Activated T-cell treated with anti-CD3 and anti-CD28 coated beads, Interleukin-2, amount 50 U/mL, for 4 hours (primary cell): ENCODE measurements at places on chromosomes 12 and 14.
A peak's percentile ranks its signal among the peaks of the same experiment; 100 is the strongest.

- DNase-seq, result no peak
These were observed 10.3 kb upstream of the SLCO1B3 start for GRCh38 chr12:20800160-20800559.

- no peak for DNase-seq
These were observed 79.9 kb downstream of the TAOK3 start for GRCh38 chr12:118292836-118293235.

DNA sequence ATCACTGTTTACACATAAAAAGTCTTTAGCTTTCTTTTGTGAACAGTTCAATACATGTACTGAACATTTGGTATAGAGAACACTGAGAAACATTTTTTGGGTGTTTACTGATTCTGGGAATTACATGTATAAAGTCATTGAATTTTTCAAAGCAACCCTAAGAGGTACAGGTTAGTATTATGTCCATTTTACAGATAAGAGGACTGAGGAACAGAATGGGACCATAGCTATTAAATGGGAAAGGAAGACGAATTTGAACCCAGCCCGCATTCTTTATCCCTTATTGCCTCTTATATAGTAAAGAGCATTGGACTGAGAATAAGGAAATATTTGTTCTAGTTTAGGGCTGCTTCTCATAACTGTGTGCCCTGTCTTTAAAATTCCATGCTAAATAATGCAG, 889 bp upstream of the KANSL2 start:
- DNase-seq, result no peak

- DNase-seq, result no peak
These were observed 444.4 kb upstream of the ATP2B1 start for GRCh38 chr12:90152897-90153624.

GRCh38 chr12:45517381-45517780, 212.1 kb upstream of the ARID2 start:
- DNase-seq, result no peak

DNA sequence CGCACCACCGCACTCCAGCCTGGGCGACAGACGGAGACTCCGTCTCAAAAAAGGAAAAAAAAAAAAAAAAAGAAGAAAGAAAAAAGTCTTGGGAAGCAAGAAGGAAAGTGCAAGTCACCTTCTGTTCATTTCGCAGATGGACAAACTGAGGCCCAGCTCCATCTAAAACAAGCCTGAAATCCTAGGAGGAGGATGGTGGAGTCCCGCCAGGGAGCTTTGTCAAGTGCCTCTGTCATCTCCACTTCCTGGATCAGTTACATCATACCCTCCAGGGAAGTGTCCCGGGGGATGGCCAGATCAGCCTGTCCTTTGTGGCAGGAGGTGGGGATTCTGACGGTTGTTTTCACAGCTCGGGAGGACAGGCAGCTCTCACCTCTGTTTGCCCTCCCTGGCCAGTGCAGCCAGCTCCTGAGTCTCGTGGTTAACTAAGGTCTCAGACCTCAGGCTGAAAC, 8.7 kb upstream of the SDSL start:
- DNase-seq, result no peak

DNA sequence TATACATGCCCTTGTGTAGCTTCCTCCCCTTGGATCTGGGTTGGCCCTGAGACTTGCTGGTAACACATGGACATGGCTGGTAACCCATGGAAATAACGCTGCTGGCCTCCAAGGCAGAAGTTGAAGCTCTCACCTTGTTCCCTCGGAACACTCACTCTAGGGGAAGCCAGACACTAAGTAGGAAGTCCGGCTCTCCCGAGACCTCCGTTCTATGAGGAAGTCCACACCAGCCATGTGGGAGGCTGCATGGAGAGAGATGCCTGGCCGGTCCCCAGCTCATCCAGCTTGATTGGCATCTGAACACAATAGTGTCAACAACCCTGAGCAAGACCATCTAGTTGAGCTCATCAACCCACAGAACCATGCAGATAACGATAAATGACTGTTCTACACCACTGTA, 39.7 kb upstream of the VRK1 start:
- no peak for DNase-seq

GRCh38 chr14:63770187-63770807, 42.4 kb upstream of the SGPP1 start:
- peak; percentile 37 for DNase-seq

DNA sequence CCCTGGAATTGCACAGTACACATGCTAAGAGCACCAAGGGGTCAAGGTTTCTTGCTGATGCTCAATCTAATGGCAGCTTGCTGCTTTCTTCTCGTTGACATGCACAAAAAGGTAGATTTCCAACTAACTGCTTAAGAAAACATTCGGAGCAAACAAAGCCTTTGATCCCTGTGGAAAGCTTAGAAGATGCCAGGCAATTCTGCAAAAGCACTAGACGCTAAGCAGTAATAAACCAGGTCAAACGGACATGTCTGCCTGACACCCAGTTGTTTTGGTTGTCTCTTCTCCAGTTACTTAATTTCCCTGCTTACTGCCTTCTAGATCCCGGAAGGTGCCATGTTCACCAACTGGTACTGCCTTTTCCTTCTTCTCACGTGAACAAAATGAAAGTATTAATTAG, 100.5 kb upstream of the TMCC3 start:
- DNase-seq, result no peak

GRCh38 chr12:1929985-1930802, 11.7 kb upstream of the CACNA2D4 start:
- no peak for DNase-seq

DNA sequence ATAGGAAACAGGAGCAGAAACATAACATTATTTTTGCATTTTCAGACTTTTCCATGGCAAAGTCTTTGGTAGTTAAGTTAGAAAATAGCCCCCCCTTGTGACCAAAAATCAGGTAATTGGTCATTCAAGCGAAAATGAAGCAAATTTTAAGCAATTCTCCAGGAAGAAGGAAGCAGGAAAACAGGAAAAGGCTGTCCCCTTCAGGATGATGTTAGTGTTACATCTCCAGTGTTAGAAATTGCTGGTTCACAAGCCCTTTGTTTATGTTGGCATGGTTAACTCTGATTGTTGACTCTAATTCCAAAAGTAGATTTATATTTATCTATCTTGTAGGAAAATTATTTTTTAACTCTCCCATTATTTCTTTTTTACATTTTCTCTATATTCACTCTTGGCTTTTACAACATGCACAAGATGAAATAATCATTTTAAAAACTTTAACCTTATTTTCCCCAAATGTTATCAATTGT, 18.8 kb upstream of the GAS2L3 start:
- no peak for DNase-seq

DNA sequence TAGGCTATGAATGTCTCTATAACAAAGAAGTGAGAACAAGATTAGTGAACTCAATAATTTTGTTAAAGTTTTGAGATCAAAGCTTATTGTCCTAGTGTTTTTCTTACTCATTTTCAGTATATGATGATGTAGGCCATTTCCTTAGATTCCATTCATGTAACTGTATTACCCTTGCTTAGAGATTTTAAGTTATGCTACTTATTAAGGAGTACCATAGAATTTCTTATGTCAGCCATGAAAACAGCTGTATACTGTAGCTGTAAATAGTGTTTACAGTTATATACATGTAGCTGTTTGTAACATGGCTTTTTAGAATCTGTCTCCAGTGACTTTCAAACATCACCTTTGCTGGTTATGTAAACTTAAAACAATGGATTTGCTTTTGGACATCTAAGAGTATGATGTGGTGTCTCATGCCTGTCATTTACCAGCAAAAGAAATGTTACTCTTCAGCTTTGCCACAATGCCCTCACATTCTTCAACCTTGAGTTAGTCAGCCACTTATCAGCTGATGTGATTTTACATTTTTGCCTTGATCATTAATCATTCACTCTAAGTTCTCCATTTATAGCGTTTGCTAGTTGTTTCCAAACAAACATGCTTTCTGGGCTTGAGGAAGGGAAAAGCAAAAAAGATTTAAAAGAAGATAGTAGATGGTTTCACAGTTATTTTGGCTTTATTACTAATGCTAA, 55.5 kb downstream of the SLC16A7 start:
- no peak for DNase-seq

DNA sequence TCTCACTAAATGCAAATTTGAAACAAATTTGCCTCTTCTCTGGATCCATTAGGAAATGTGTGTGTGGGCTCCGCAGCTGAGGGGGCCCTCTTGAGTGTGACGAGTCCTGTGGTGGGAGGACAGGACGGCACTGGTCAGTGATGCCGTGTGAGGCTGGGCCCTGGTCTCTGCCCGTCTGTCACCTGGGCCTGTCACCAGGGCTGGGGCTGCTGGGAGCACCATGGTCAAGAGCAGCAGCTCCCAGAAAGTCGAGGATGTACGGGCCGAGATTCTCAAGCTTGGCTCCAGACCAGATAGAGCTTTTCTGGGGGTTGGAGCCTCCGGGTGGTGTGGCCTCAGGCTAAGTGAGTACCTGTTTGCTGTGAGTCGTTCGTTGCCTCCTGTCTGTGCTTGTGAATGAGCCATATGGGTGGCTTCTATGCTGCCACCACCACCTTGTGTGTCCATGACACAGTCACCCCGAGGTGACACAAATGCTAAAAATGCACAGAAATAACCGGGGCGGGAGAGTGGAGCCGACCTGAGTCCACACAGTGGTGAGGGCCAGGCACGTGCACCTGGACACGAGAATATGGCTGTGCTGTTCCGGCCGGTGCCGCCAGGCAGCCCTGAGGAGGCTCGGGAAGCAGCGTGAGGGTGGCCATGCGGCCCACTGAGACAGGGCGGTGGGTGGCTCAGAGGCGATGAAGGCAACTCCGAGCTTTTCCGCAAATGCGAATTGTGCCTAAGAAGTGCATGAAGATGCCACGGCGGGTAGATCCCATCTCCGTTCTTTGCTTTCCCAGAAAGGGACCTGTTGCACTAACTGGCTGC, 8.7 kb downstream of the PGAM5 start:
- DNase-seq, result no peak

DNA sequence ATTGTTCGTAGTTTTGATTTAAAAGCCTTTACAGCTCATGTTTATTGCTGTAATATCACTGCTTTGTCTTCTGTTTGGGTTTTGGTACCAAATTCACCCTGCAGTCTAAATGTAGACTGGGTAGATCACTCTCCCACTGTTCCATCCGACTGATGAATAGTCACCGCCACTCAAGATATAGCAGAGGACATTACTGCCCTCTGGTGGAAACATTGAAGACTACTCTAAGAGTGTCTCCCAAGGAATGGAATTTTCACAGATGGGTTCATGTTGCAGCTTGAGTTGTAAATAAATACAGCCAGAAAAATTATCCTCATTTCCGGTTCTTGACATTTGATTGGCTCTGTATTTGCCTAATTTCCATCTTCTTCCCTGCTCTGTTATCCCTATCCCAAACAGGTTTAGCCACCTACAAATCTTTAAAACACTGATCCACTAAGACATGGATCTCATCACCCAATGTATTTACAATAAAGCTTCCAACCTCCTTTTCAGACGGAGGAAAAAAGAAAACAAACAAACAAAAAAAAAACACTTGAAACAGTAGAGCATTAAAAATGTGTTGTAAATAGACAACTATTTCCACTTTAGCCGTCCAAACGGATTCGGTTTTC, 198.3 kb upstream of the CPNE8 start:
- DNase-seq, result no peak

DNA sequence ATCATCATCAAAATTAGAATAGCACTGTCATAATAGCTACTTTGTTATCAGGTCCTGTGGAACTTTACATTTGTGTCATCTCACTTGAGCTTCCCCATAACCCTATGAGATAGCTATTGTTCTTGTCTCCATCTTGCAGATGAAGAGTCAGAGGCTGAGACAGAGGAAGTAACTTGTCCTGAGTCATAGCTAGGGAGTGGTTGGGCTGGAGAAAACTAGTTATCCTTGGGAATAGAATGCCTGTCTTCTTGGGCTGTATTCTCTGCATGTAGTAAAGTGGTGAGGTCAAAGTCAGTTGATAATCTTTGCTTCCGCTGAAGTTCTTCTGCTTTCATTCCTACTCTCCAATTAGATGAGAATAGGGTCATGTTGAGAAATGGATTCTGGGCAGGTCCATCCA, 117.0 kb downstream of the SMOC1 start:
- DNase-seq, result no peak

- DNase-seq, result no peak
These were observed 739.6 kb upstream of the TBX3 start for GRCh38 chr12:115423546-115423987.

DNA sequence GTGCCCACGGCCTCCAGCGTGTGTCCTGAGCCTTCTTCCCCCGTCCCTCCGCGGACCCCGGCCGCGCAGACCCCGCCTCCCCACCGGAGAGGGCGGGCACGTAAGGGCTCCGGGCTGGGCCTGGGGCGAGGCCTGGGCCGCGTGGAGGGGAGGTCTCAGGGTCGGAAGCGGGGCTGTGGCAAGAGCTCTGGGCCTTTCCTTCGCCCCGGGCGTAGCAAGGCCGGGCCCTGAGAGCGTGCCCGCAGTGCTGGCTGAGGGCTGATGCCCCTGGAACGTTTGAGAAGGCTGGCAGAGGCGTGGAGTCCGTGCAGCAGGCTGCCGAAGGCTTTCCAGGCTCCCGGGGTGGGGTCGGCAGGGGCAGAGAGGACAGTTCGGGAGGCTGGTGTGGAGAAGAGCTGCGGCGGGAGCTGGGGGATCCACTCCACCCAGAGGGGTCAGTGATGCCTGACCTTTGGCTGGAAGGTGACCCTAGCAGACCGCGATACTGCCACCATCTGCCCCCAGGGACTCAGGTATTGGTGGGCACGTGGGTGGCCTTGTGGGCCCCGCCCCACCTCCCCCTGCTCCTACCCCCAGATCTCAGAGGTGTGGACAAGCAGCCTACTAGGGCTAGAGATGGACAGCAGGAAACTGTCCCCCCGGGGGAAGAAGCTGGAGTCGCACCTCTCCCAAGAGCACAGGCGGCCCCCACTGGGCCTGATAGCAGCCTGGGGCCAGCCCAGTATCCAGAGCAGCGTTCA, 558 bp downstream of the TEX22 start:
- no peak for DNase-seq

DNA sequence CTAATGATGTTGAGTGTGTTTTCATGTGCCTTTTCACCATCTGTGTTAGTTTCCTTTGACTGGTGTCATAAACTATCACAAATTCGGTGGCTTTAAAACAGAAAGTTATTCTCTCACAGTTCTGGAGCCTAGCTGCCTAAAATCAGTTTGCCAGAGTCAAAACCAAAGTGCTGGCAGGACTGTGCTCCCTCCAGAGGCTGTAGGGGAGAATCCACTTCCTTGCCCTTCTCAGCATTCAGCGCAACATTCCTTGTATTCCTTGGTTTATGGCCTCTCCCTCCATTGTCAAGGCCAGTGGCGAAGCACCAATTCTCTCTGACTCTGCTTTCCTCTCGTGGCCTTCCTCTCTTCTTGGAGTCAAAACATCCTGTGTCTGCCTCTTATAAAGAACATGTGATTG, 174.2 kb upstream of the PDE3A start:
- DNase-seq, result no peak
